ENCODE measurements at places on chromosomes 7 and 10.

- DNase-seq, result no peak
Observed at GRCh38 chr10:35554461-35555056, 50.6 kb upstream of the GJD4 start.

DNA sequence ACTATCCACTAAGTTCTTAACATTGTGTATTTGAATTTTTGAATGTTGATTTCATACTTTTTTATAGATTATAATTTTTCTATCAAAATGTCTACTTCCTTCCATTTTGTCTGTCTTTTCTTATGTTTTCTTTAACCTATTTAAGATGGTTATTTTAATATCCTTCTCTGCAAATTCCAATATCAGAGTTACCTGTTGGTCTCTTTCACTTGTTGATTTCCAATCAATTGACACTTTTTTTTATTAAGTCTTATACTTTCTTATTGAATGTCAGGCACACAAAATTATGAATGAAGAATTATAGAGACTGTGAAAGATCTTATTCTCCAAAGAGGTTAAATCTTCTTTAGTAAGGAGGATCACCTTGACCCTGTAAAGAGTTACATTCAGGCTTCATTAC lies 448.3 kb upstream of the NRG3 start:
- DNase-seq, result no peak

GRCh38 chr10:45058992-45059561 lies 58.4 kb downstream of the ZNF22 start:
- no peak for DNase-seq

DNA sequence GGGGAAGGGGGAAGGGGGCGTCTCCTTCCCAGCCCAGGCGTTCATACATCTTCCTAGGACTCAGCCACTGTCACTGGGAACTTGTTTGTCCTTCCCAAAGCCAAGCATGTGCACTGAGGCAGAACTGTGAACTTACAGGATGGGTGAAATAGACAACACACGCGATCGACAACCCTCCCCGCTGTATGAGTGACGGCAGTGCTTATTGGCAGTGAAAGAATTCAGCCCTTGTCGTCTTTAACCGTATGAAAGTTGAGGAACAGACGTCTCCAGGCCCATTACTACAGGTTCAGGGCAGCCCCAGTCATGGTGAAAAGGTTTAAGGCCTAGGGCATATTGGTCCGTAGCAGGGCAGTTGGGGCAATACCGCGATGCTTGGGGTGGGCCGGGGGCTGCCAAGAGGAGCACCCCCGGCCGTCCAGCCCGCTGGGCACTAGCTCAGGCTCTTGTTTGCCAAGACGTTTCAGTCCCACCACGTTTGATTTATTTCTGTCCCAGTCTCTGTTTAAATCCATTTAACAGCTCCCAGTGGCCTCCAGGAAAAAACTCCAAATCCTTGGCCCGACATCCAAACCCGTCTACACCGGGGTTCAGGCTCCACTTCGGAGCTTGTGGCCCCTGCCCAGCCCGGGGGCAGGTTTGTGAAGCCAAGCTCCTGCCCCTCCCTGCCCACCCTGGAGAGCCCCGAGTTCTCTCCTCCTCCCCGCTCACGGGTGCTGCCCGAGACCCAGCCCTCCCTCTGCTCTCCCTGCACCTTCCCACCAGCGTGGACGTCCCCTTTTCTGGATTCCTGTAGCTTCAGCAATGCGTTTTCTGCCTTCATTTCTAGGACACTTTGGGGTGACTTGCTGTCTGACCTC lies 159.8 kb downstream of the DNAJB6 start:
- DNase-seq, result no peak

DNA sequence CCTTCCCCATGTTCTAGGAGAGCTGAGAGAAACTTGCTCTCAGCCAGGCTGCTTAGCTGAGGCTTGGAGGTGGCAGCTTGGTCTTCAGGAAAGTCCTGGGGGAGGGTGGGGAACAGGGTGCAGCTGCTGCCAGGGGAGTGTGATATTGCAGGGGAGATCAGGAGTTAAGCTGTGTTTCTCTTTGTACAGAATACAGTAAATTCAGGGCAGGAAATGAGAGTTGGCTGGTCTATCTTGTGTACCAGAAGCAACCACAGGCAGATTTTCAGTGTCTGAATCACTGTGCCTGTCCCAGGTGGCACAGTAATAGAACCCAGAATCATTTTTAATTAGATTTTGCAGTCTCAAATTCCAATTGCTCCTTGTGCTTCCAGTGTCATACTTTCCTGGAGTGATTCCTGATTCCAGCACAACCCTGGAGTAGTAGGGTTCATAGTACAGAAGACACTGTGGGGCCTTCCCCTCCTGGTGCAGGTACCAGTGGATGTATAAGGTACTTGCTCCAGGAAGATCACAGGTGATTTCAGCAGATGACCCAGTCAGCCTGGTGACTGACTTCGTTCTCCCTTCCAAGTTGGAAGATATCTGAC lies 94.0 kb upstream of the TARP start:
- no peak for DNase-seq

DNA sequence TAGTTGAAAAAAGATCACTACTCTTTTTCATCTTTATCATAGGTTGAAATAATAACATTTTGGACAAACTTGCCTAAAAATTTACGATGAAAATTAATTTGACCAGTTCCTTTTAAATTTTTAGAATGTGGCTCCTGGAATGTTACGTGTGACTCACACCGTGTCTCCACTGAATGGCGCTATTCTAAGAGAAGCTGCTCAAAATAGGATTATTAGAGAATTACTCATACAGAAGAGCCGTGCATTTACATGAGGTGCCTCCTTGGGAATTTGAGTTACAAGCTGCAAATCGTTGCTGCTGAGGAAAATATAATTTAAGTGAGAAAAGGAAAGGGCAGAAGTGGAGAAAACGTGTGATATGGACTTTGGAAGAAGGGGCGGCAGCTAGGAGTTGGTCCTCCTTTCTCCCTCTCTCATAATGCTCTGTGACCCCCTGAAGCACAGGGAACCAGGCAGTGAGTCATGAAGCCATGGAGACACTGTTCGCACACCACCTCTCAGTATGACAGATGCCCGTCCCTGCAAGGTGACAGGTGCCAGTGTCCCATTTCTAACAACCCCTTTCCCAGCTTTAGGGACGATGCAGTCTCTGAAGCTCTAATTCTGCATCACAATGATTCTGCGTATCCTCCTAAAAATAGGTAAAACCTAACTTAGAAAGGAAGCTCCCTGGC lies 323.2 kb upstream of the COBL start:
- DNase-seq, result no peak

DNA sequence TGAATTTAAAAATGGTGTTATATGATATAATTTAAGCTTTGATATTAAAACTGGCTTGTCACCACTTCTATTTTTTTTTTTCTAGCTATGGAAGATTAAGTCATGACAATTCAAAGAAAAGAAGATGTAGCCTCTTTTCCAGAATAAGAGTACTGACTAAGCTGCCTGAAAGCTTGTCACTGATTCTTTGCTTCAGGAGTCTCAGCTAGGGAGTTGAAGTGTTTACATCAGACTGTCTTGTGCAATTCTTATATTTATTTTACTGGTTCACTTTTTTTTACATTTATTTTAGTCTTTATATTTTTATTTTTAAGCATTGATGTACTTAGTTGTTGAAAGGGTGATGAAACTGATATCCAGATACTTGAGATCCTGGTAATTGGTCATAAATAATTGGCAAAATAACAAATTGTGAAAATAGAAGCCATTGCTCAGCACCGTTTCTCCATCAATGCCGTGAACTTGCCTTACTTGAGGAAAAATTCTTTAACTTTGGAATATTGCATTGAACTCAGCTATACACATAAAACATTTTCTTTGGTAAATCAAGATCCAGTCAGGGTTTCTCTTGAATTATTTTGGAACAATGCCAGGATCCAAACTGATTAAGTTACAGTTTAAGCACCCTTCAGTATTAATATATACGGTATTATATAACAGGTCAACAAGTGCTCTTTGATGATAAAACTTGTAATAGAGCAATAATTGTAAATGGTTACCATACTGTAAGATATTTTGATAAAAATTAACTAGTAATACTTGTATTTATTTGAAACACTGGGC lies 156.4 kb downstream of the PHTF2 start:
- no peak for DNase-seq

DNA sequence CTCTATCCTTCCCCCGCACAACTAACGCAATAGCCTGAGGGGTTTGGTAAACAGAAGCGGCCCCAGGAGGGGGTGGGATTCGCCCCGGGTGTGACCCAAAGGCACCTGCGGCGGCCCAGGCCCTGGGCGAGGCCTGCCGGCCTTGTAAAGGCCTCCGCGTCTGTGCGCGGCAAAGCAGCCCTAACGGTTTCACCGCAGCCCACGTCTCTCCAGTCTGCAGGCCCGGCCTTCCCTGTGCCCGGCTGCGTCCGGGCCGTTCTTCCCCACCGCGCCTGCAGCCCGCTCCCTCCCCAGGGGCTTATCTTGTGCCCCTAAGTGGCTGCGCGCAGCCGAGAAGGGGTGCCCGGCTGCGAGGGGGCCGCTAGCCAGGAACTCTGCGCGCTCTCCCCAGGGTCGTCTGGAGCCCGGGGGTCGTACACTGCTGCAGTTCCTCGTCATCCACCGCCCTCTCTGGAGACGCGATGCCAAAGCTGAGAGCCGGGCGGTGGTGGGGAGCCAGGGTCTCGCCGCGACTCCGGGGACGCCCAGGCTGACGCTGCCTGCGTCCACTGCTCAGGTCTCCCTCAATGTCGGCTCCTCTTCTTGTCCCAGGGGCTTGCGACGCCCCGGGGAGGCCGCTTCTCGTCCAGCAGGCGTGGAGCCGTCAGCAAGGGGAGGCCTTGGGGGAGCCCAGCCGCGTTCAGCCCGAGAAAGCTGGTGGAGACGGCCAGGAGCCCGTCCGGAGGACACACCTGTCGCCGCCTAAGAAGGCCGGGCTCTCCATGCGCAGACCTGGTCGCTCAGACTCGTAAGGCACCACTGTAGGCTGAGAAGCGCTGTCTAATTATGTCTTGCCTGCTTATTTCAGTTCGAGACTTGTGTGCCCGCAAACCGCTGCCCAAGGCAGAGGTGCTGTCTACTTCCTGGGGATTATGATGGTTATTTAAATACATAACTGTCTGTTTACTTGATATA lies 132.3 kb downstream of the SPAG6 start:
- no peak for DNase-seq

DNA sequence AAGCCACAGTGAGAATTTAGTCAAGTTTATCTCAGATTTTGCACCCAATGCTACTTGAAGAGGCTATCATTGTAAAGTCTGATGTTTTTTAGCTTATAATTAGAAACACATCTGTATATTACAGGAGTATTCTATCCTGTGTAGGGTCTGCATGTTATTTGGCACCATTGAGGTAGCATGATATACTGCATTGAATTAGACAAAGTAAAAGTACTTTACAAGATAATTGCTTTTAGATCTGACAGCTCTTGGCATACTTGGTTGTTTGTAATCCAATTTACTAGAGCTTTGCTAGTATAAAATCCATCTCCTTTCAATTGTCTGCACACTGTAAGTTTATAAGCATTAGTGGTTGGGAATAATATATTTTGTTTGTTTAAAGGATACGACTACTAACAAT lies 714.3 kb downstream of the ANKRD7 start:
- no peak for DNase-seq

Data from T follicular helper cell (primary cell).